ENCODE measurements at places on chromosomes 3 and 15.

GRCh38 chr3:73399666-73400253 lies 225.0 kb downstream of the PDZRN3 start:
- DNase-seq = no peak

DNA sequence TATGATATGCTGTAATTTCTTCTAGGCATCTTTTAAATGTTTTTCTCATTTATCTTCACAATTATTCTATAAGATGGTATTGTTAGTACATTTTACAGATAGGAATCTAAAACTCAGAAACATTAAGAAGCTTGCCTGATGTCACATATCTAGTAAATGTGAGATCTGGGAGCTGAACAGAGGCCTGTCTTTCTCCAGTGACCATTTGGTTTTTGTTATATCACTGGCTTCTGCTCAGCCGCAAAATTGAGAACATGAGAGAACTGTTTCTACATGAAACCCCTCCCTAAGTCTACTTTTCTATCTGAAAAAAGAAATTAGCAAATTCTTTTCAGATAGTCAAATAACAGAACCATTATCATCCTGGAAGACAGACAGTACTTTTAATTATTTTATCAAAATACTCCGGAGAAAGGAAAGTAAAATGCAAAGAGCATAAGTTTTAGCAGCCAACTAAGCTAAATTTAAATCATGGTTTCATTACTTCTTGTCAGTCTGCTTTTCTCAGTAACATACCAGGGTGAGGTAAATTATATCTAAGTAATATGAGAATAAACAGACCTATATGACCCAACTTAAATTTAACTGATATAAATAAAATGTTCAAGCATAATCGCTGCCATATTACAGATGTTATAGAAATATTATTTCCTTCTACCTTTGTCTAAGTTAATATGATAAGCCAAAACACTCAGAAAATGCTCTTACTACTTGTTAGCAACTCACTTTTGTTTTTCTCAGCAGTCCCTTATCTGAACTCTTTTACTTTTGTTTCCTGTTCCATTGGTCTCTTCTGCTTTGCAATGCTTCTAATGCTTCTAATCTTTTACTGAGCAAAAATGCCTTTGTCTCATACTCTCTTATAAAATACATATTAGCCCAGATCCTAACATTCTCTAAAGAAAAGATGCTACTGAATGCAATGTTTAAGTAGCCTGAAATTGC lies 68.0 kb upstream of the MBNL1 start:
- peak; percentile 54 for DNase-seq

- DNase-seq = no peak
These were observed 33.1 kb downstream of the WNT5A start for GRCh38 chr3:55453886-55454496.

DNA sequence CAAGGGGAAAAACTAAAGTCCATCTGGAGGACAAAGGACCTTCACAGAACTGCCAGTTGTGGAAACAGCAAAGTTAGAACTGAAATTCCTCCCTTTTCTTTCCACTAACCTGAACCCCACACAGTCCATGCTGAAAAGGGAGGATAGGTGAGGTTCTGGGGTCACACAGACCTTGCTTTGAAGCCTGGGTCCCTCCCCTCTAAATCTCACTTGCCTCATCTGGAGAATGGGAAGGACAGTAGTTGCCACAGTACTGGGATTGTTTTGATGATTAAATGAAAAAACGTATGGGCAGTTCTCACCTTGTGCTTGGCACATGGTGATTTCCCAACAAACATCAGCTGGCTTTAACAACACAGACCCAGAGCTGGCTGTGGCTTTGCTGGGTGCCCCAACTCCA lies 166.4 kb upstream of the LRIG1 start:
- no peak for DNase-seq

Measured in CD4-positive, alpha-beta T cell treated with Interleukin-17A for 1 hour (primary cell).